Glomerular endothelial cell (primary cell): ENCODE measurements at places on chromosomes 6 and 20. TPM values are rescaled to one million over a fixed set of nuclear protein-coding genes. Genes with fewer than 3 reads are reported as not detected.

The TJAP1 gene
- total RNA-seq = 26.0 and 26.5 TPM in 2 replicates

The ERVFRD-1 gene
- 2.5 TPM in 2 replicates for total RNA-seq

The TSPO2 gene
- not detected in 2 replicates for total RNA-seq

The NPBWR2 gene
- not detected in 2 replicates for total RNA-seq
